ENCODE measurements at places on chromosomes 13 and 19. TPM values are rescaled to one million over a fixed set of nuclear protein-coding genes. Genes with fewer than 3 reads are reported as not detected.

- no peak for DNase-seq
Measured at GRCh38 chr19:38270587-38271167, 6.3 kb downstream of the SPINT2 start.

IL12RB1 gene
- 0.28 TPM for polyA plus RNA-seq

GRK1 gene
- 0.07 TPM for polyA plus RNA-seq

GRCh38 chr19:6721773-6722172, 1.3 kb upstream of the C3 start:
- DNase-seq: no peak

DNA sequence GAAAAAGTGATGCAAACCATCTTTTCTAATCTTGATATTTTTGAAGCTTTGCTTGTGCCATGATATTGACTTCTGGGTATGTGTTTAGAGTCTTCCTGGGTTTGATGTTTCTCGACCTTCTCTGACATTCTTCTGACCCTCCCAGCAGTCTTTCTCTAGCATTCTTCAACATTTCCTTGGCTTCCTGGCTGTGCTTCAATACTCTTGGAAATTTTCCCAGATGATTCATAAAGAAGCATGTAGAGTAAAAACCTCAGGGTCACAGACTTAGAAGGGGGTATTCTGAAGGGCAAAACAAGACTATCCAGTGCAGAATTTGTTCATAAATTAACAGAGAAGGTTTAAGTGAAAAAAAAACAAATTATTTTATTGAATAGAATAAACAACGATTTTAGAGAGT, 946.3 kb upstream of the PCDH9 start:
- DNase-seq: no peak

GRCh38 chr13:42086582-42086981, 38.1 kb downstream of the DGKH start:
- DNase-seq: no peak

RNF113B gene
- not detected for polyA plus RNA-seq

- DNase-seq: no peak
Measured at GRCh38 chr19:50702871-50703829, 16.5 kb downstream of the SHANK1 start.

NKG7 gene
- polyA plus RNA-seq: 1.3 TPM

BRSK1 gene
- 14.7 TPM for polyA plus RNA-seq

GRCh38 chr13:84994582-84994981, 804.6 kb downstream of the SLITRK6 start:
- no peak for DNase-seq

GRCh38 chr19:19711306-19711933, 21.5 kb downstream of the ZNF14 start:
- DNase-seq: no peak

APOC4 gene
- polyA plus RNA-seq: not detected

GRCh38 chr19:10587022-10587838, at the start of gene AP1M2:
Gene AP1M2 (minus strand): TSS chr19:10587312. CDS start chr19:10587231, 81 bp downstream.
- DNase-seq: no peak

CD177 gene
- polyA plus RNA-seq: 0.20 TPM

DNA sequence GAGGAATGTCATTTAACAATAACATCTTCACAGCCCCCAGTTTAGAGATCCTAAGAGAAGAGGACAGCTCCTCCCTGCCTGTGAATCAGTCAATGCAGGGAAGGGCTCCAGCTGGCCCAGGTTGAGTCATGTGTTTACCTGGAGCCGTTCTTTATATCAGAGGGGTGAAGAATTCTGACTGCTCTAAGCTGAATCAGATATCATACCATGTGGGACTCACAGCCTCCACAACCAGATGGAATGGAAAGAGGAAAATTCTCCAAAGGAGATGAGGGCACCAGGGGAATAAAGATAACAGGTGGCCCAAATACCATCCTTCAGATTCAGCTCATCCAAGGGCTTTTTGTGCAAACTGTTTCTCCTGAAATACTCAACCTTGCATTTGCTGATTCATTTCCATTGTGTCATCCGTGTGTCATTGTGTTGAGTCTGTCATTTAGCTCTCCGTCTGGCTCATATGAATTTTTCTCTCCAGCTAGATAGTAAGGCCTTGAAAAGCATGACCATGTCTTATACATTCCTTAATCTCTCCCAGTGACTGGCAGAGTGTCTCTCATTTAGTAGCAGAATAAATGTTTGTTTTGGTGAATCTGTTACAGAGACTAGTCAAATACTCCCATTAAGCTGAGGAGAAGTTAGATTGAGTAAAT, 217.9 kb downstream of the RFC3 start:
- no peak for DNase-seq

GRCh38 chr19:10604460-10604980, 17.4 kb upstream of the AP1M2 start:
- no peak for DNase-seq

THOP1 gene
- polyA plus RNA-seq: 47.1 TPM

- DNase-seq: no peak
Measured at GRCh38 chr19:16021796-16022195, 54.5 kb upstream of the TPM4 start.

GPR42 gene
- not detected for polyA plus RNA-seq

GRCh38 chr13:21164631-21165030, 11.7 kb downstream of the SKA3 start:
- no peak for DNase-seq

BEST2 gene
- polyA plus RNA-seq: 0.23 TPM

CBARP gene
- 1.4 TPM for polyA plus RNA-seq

SELENOV gene
- 10.1 TPM for polyA plus RNA-seq

KLHL1 gene
- 0.55 TPM for polyA plus RNA-seq

DNA sequence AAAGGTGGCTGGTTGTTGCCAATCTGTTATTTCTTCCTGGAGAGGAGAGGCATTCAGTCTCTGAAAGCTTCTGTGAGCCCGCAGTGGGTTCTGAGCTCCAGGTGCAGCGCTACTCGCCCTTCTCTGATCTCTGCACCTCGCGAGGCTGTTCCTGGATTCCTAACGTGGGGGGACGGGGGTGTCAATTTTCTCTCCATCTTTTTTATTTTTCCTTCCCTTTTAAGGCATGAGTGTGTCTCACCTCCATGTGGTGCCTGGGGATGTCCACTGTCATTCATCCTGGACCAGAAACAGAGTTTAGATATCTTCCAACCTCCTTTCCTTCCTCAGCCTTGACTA, 626 bp downstream of the ZNF233 start:
- no peak for DNase-seq

- DNase-seq: no peak
Measured at GRCh38 chr13:26230703-26231102, 8.6 kb upstream of the RNF6 start.

- no peak for DNase-seq
Measured at GRCh38 chr13:40385858-40386180, 280.6 kb downstream of the FOXO1 start.

DNA sequence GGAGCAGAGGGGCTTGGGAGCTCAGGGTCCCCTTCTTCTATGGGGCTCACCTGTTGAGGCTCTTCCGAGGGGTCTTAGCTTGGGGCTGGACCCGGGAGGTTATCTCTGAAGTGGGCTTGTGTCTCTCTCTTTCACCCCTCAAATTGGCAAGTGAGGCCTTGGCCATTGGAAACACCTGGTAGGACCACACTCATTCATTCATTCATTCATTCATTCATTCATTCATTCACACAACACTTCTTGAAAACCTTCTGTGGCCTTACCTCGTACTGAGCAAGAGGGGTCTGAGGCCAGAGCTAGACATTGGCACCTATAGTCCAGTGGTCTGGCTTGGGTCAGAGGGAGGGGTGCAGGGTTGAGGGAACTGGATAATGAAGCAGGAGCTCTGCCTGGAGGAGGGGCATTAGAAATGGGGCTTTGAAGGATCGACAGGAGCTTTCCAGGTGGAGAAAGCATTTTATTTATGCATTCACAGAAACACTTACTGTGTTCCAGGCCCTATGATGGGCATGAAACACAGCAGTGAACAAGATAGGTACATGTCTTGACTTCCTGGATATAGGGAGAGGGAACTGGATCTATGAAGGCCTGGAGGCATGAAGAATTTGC, 5.5 kb downstream of the CELF5 start:
- DNase-seq: no peak

PSG4 gene
- polyA plus RNA-seq: 0.42 TPM

- no peak for DNase-seq
Measured at GRCh38 chr13:104085611-104086010, 1019.4 kb upstream of the SLC10A2 start.

DNA sequence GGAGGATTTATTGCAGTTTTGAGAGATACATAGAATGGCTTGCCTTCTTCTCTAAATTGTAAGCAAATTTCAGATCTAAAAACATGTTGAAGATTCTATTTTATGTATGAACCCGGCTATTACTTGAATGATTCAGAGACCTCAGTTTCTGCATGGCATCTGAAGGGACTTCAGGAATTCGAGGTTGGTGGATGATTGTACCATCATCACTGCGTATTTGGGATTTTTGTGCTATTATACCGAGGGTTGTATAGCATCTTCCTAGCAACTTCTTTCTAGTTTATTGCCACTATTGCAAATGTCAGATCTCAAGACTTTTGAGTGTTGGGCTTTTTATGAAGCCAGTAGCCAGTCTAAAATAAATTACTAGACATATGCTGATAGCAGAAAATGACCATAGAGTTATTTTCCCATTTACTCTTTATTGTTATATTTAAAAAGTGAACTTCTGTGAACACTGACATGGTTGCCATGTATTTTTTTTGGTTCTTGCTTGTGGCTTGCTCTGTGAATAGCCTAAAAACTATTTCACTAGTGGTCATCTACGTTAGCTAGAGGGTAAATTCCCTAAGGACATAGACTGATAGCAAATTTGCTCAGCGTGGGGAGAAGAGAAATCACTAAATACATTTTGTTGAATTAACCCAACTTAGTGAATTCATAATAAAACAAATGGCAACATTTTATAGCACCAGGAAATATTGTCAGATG, 70.6 kb upstream of the KLF12 start:
- no peak for DNase-seq

DNA sequence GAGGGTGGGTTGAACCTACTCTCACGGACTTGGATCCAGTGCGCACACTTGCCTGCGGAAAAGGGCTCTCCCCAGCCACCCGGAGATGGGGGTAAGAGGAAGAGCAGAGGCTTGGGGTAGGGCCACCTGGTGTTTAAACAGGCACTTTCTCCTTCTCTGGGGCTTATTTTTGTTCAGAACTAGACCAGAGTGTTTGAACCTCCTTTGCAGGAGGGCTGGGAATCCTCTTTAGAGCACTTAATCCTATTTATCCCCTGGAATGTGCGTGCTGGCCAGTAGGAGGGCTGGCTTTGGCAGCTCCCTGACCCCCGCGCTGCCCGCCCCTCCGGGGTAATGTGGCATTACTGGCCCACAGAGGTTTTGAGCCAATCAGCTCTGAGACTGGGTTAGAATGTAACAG, 2.0 kb downstream of the RGS9BP start:
- no peak for DNase-seq

DNA sequence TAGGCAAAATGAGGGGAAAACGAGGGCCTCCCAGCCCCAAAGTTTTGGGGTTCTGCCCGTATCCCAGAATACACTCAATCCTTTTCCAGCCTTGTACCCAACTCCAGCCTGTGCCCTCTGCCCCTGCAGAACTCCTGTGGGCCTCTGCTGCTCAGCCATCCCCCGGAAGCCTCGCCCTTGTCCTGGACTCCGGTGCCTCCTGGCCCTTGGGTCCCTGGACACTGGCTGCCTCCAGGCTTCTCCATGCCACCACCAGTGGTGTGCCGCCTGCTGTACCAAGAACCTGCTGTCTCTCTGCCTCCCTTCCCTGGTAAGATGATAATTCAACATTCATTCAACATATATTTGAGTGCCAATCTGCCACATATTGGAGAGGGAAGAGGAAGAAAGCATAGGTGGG, 3.8 kb downstream of the DMRTC2 start:
- no peak for DNase-seq

DNA sequence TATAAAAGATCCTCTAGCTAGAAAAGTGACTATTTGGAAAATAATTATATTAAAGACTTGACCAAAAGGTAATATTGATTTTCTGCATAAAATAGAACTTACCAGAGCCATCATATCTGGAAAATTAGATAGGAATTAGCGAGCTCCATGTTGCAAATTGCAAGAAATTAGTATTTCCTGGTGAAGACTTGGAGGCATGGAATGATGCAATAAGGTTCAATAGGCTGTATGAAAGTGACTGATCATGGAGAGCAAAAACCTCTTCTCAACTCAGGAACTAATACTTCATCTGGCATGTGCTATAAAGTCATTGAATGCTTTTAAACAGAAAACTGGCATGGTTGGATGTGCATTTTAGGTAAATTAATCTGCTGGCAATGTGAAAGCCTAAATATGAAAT, 66.3 kb upstream of the UFM1 start:
- DNase-seq: no peak

NPAS1 gene
- 1.3 TPM for polyA plus RNA-seq

DNA sequence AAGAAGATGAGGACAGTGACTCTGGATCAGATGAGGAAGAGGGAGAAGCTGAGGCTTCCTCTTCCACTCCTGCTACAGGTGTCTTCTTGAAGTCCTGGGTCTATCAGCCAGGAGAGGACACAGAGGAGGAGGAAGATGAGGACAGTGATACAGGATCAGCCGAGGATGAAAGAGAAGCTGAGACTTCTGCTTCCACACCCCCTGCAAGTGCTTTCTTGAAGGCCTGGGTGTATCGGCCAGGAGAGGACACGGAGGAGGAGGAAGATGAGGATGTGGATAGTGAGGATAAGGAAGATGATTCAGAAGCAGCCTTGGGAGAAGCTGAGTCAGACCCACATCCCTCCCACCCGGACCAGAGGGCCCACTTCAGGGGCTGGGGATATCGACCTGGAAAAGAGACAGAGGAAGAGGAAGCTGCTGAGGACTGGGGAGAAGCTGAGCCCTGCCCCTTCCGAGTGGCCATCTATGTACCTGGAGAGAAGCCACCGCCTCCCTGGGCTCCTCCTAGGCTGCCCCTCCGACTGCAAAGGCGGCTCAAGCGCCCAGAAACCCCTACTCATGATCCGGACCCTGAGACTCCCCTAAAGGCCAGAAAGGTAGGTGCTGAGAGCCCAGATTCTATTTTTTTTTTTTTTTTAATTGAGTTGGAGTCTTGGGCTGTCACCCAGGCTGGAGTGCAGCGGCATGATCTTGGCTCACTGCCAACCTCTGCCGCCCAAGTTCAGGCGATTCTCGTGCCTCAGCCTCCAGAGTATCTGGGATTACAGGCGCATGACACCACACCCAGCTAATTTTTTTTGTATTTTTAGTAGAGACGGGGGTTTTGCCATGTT, 2.3 kb downstream of the PPP1R15A start:
- no peak for DNase-seq

DNA sequence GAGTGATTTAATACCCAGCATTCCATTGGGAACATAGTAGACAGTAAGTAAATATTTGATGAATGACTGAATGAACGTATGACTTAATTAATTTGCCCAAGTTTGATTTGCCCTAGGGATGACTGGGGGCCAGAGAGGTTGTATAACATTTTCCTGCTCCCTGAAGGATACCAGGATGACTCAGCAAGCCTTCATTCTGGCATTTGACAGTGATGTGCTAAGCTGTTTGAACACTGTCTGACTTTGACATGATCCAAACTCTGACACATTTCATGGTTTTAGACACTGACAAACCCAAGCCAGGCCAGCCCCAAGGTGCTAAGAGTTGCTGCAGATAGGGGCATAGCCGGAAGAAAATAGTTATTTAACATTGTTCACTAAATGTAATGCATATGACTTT, 53.4 kb upstream of the KLF12 start:
- no peak for DNase-seq

GRCh38 chr13:41900918-41901317, 60.0 kb downstream of the VWA8 start:
- no peak for DNase-seq

SYCN gene
- not detected for polyA plus RNA-seq
